ENCODE measurements at places on chromosomes 1 and 21. TPM values are rescaled to one million over a fixed set of nuclear protein-coding genes. Genes with fewer than 3 reads are reported as not detected.

Gene STUM
- not detected for total RNA-seq

Gene TFF2
- total RNA-seq, result not detected

Gene KIF2C
- 1.3 TPM for total RNA-seq

Gene NUP210L
- under 0.01 TPM for total RNA-seq

Gene SLAMF9
- not detected for total RNA-seq

Gene GBP4
- total RNA-seq, result 2.0 TPM

Gene MFSD2A
- total RNA-seq, result 25.2 TPM

Data from placental pericyte (primary cell).